ENCODE measurements at places on chromosomes 3 and 15. TPM values are rescaled to one million over a fixed set of nuclear protein-coding genes. Genes with fewer than 3 reads are reported as not detected.

CCR9 gene
- not detected for total RNA-seq

CCDC39 gene
- not detected for total RNA-seq

KBTBD12 gene
- total RNA-seq, result 1.1 TPM

ADPGK gene
- 48.6 TPM for total RNA-seq

ILDR1 gene
- 5.1 TPM for total RNA-seq

CCR8 gene
- total RNA-seq, result not detected

PYGO1 gene
- total RNA-seq, result 3.9 TPM

NXPE3 gene
- total RNA-seq, result 12.8 TPM

UNC13C gene
- not detected for total RNA-seq

MORC1 gene
- not detected for total RNA-seq

POPDC2 gene
- total RNA-seq, result 3.5 TPM

NUP210 gene
- 72.7 TPM for total RNA-seq

ADGRG7 gene
- not detected for total RNA-seq

DNA sequence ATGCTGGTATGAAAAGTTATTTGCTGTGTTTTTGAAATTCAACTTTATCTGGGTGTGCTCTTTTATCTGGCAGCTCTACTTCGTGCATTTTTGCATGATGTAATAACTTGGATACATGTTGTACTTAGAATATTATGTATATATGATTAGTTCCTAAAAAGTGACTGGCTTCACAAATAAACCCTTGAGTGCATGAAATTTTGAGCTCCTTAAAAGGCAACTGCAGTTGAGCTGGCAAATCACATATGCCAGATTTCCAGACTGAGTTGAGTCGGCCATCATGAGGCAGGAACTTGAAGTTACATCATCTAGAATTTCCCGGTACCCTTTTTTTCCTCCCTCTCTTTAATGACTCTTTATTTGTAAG lies 162.5 kb downstream of the FNDC3B start:
- H3K4me3 ChIP-seq, result no peak overlapping the region
- H3K27me3 ChIP-seq, result no peaks in the 10 kb centered on the region
- peaks cover 54% of the 10 kb centered on the region for H3K36me3 ChIP-seq
- H3K27ac ChIP-seq, result 0 out of 2 replicates have a peak overlapping the region, but pooled peaks have one; percentile 3

DNA sequence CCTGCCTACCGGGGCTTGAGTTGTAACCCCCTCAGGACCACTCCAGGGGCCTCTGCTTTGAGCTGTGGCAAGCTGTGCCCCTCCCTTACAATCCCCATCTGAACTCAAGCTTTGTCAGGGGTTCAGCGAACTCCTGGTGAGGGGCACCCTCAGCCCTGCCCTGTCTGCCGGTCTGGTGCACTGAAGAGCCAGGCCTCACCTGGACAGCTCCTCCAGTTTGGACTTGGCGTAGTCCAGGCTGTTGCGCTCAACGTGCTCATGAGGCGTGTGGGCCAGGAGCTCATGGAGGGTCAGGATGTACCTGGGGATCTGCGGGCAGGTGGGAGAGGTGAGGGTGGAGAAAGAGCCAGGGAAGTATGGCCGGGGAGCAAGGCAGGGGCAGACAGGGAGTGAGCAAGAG lies 59.4 kb downstream of the RASGRF1 start:
- H3K27ac ChIP-seq, result no peak overlapping the region
- no peak overlapping the region for H3K4me3 ChIP-seq

- H3K27ac ChIP-seq, result no peak overlapping the region
- H3K4me1 ChIP-seq, result no peaks in the 10 kb centered on the region
- H3K4me3 ChIP-seq, result no peak overlapping the region
- H3K27me3 ChIP-seq, result no peaks in the 10 kb centered on the region
- no peak for DNase-seq
- no peaks in the 10 kb centered on the region for H3K36me3 ChIP-seq
These were observed 36.5 kb downstream of the SERP1 start for GRCh38 chr3:150509780-150510179.

GRCh38 chr3:144127700-144128099 lies 156.1 kb downstream of the DIPK2A start:
- no peaks in the 10 kb centered on the region for H3K4me1 ChIP-seq
- H3K27ac ChIP-seq, result no peak overlapping the region
- no peak for DNase-seq
- no peaks in the 10 kb centered on the region for H3K36me3 ChIP-seq
- H3K27me3 ChIP-seq, result no peaks in the 10 kb centered on the region

DNA sequence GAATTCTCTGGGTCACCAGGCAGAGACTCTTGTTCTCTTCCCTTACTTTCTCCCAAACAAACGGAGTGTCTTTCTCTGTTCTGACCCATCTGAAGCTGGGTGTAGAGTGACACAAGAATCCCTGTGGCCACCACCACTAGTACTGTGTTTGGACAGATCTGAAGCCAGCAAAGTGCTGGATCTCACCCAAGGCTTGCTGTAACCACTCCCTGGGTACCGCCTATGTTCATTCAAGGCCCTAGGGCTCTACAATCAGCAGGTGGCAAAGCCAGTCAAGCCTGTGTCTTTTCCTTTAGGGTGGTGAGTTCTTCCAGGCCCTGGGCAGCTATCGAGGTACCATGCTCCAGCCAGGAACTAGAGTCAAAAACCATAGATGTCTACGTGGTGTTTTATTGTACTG lies 149.2 kb upstream of the CTNNB1 start:
- H3K36me3 ChIP-seq, result no peaks in the 10 kb centered on the region
- DNase-seq, result no peak
- no peaks in the 10 kb centered on the region for H3K4me1 ChIP-seq
- no peak overlapping the region for H3K27ac ChIP-seq
- H3K27me3 ChIP-seq, result no peaks in the 10 kb centered on the region
- H3K4me3 ChIP-seq, result no peak overlapping the region

DNA sequence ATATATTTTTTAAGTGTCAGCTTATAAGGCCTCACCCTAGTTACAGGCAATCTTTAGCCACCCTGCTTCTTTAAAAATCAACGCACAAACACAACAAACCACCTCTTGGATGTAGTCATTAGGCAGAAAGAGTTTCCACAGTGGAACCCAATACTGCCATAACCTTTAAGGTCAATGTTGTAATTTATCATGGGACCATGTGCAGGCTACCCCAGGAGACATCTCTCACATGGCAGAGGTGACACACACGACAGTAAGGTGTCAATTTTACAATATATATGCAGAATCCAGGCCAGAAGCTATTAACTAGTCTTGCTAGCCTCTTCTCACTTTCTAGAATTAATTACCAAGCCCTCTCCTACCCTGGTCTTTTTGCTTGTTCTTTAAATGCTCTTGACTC lies 336.5 kb downstream of the MAGI1 start:
- no peaks in the 10 kb centered on the region for H3K4me1 ChIP-seq
- DNase-seq, result no peak
- no peaks in the 10 kb centered on the region for H3K36me3 ChIP-seq
- H3K4me3 ChIP-seq, result no peak overlapping the region
- no peaks in the 10 kb centered on the region for H3K27me3 ChIP-seq

GRCh38 chr15:63169788-63170187 lies 12.5 kb upstream of the RPS27L start:
- no peaks in the 10 kb centered on the region for H3K4me1 ChIP-seq
- no peaks in the 10 kb centered on the region for H3K36me3 ChIP-seq
- no peaks in the 10 kb centered on the region for H3K27me3 ChIP-seq
- no peak for DNase-seq

- DNase-seq, result no peak
- H3K27me3 ChIP-seq, result 0 out of 2 replicates have a peak, but pooled peaks cover 6% of the 10 kb centered on the region
- no peaks in the 10 kb centered on the region for H3K4me1 ChIP-seq
These were observed 63.6 kb downstream of the MDFIC2 start for GRCh38 chr3:70248856-70249255.

GRCh38 chr3:32132121-32132520 lies 25.7 kb downstream of the GPD1L start:
- DNase-seq, result no peak
- no peak overlapping the region for H3K4me3 ChIP-seq
- H3K36me3 ChIP-seq, result no peaks in the 10 kb centered on the region
- H3K27me3 ChIP-seq, result no peaks in the 10 kb centered on the region

DNA sequence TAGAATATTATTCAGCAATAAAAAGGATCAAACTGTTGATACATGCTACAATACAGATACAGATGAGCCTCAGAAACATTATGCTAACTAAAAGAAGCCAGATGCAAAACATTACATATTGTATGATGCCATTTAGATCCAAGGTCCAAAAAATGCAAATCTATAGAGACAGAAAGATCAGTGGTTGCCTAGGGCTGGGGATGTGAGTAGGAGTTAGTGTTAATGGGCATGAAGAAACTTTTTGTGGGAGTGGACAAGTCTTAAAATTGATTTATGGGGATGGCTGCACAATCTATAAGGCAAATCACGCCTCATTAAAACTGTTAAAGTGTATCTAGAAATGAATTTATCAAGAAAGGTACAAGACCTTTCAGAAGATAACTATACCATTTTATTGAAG lies 45.0 kb downstream of the EHHADH start:
- no peak overlapping the region for H3K27ac ChIP-seq
- no peak for DNase-seq
- no peaks in the 10 kb centered on the region for H3K4me1 ChIP-seq
- no peak overlapping the region for H3K4me3 ChIP-seq
- H3K27me3 ChIP-seq, result no peaks in the 10 kb centered on the region

DNA sequence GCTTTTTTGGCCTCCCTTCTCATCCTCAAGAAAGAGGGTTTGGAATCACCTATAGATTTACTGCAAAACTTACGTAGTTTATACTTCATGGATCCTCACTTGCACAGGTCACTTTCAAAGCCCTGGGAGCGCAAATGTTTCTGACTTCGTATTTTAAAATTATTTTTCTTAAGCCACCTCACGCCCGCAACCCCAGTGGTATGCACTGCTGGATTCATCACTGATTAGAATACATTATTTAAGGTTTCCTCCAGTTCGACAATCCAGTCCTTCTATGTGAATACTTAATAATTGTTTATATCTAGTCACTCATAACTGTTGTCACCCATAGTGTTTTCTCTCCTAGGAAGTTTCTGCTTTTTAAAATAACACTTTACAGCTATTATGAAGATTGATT lies 339.9 kb downstream of the CHL1 start:
- H3K4me1 ChIP-seq, result no peaks in the 10 kb centered on the region
- H3K36me3 ChIP-seq, result no peaks in the 10 kb centered on the region
- H3K27me3 ChIP-seq, result no peaks in the 10 kb centered on the region
- H3K27ac ChIP-seq, result no peak overlapping the region

GRCh38 chr3:188546835-188547670 lies 393.1 kb downstream of the LPP start:
- H3K27ac ChIP-seq, result peak overlapping the region; percentile 13
- DNase-seq, result peak; percentile 4
- H3K27me3 ChIP-seq, result no peaks in the 10 kb centered on the region
- H3K4me3 ChIP-seq, result no peak overlapping the region

GRCh38 chr3:71949442-71949841 lies 164.5 kb upstream of the PROK2 start:
- no peaks in the 10 kb centered on the region for H3K4me1 ChIP-seq
- no peak overlapping the region for H3K27ac ChIP-seq

GRCh38 chr3:44476181-44476611 lies 1.3 kb downstream of the ZNF445 start:
- H3K4me1 ChIP-seq, result peaks cover 9% of the 10 kb centered on the region

DNA sequence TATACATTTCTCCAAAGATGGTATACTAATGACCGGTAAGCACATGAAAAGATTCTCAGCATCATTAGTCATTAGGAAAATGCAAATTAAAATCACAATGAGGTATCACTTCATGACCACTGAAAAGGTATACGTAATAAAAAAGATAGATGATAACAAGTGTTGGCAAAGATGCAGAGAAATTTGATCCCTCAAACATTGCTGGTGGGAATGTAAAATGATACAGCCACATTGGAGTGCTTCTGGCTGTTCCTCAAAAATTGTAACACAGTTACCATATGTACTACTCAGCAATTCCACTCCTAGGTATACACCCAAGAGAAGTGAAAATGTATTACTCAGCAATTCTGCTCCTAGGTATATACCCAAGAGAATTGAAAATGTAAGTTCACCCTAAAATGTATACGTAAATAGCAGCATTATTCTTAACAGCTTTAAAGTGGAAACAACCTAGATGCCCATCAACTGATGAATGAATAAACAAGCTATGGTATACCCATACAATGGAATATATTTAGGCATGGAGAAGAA lies 25.0 kb upstream of the KY start:
- H3K4me3 ChIP-seq, result no peak overlapping the region
- H3K27me3 ChIP-seq, result peaks cover 5% of the 10 kb centered on the region
- no peak overlapping the region for H3K27ac ChIP-seq

GRCh38 chr3:14273901-14274611 lies 95.4 kb downstream of the LSM3 start:
- peaks cover 15% of the 10 kb centered on the region for H3K4me1 ChIP-seq
- H3K27ac ChIP-seq, result no peak overlapping the region
- no peaks in the 10 kb centered on the region for H3K27me3 ChIP-seq
- no peak overlapping the region for H3K4me3 ChIP-seq
- DNase-seq, result no peak

GRCh38 chr3:188931531-188931930 lies 240.2 kb upstream of the TPRG1 start:
- no peaks in the 10 kb centered on the region for H3K36me3 ChIP-seq
- H3K27ac ChIP-seq, result no peak overlapping the region
- H3K4me1 ChIP-seq, result no peaks in the 10 kb centered on the region
- no peak for DNase-seq

DNA sequence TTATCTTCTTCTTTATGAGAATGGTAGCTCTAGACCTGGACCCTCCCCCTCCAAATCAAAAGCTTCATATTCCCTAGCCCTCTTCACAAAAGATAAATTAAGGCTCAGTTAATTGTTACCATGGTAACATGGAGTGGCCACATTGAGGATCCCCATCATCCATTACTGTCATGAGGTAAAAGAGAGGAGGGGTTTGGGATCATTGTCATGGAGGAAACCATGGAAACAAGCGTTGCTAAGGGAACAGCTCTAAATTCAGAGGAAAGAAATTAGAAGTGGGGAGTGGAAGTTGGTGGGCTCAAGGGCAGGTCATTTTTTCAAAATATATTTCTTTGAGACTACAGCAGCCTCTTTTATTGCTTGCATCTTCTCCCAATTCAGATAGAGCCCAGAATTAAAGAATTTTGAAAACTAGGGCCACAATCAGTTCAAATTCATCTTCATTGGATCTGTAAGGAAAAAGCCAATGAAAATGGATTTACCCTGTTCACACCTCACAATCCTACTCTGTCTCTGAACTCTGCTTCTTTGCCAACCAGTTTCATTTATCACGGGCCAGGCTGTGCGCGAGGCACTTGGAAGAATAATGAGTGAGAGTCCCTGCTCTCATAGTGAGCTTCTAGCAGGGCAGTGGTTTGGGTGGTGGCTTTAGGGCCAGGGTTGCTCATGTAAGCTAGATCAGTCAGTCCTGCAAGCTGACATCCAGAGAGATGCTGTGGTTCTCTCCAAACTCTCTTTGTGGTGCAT lies 11.6 kb upstream of the AEN start:
- no peak overlapping the region for H3K27ac ChIP-seq
- H3K4me3 ChIP-seq, result no peak overlapping the region
- no peaks in the 10 kb centered on the region for H3K36me3 ChIP-seq
- H3K27me3 ChIP-seq, result peaks cover 51% of the 10 kb centered on the region
- no peak for DNase-seq

DNA sequence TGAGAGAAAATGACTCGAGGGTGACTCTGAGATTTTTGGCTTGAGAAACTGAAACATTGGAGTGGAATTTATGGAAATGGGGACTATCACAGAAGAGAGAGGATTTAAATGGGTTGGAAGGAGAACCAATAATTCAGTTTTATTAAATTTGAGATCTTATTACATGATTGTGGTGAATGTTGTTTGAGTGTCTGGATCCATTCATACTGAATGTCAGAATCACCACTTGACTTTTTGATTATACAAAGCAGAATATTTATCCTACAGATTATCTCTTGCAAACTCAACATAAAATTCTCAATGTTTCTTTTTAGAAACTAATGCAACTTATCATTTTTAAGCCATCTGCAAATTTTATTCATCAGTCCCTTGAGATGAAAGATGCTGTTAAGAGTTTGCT lies 332.8 kb downstream of the CNTN3 start:
- no peaks in the 10 kb centered on the region for H3K27me3 ChIP-seq
- H3K27ac ChIP-seq, result no peak overlapping the region
- DNase-seq, result no peak
- no peaks in the 10 kb centered on the region for H3K36me3 ChIP-seq
